ENCODE measurements at places on chromosomes 6 and 20.
A peak's percentile ranks its signal among the peaks of the same experiment; 100 is the strongest.

DNA sequence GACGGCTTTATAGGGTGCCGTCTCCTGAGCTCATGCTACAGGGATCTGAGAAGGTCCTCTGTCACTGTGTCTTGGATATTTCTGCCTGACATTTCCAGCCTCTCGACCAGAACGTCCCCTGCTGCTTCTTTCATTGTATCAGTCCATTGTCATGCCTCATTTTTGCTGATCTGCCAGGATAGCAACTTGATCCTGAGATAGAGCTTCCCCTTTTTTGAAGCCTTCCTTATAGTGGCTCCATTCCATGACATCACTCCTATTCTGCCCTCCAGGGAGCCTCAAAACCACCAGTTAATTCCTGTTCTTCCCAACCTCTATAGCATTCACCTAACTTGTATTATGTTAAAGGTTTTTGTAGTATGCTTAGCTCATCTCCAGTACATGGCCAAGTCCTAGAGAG is 431.8 kb upstream of the NOX3 start:
- H3K36me3 ChIP-seq, result no peaks in the 10 kb centered on the region
- no peak overlapping the region for H3K4me3 ChIP-seq
- no peaks in the 10 kb centered on the region for H3K27me3 ChIP-seq

- no peak overlapping the region for H3K4me3 ChIP-seq
- DNase-seq, result no peak
- peaks cover 4% of the 10 kb centered on the region for H3K36me3 ChIP-seq
- H3K27ac ChIP-seq, result no peak overlapping the region
- H3K27me3 ChIP-seq, result no peaks in the 10 kb centered on the region
Observed at GRCh38 chr6:139114746-139115145, 20.1 kb upstream of the HECA start.

DNA sequence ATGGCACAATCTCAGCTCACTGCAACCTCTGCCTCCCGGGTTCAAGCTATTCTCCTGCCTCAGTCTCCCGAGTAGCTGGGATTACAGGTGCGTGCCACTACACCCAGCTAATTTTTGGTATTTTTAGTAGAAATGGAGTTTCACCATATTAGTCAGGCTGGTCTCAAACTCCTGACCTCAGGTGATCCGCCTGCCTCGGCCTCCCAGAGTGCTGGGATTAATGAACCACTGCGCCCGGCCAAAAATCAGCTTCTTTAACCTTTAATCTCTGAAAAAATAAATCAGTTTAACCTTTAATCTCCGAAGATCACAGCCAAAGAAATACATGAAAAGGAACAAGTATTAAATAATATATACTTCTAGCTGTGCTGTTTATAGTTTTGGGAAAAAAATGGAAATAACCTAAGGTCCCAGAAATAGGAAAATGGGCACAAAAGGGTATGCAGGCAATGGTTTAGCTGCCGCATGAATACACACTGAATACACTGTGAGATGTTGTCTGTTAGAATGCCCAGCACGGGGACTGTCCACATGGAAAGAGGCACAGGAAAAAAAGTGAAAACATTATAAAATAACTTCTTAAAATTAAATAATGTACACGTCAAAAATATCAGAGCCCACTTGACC is 1.6 kb downstream of the NQO2 start:
- H3K27me3 ChIP-seq, result no peaks in the 10 kb centered on the region
- H3K27ac ChIP-seq, result no peak overlapping the region
- H3K36me3 ChIP-seq, result peaks cover 18% of the 10 kb centered on the region
- DNase-seq, result no peak
- peaks cover 16% of the 10 kb centered on the region for H3K4me1 ChIP-seq

GRCh38 chr20:41169791-41170351 is 32.5 kb downstream of the PLCG1 start:
- H3K27me3 ChIP-seq, result no peaks in the 10 kb centered on the region
- H3K4me1 ChIP-seq, result no peaks in the 10 kb centered on the region
- DNase-seq, result peak; percentile 8
- no peak overlapping the region for H3K27ac ChIP-seq
- no peak overlapping the region for H3K4me3 ChIP-seq
